ENCODE measurements at places on chromosomes 13 and 19.

DNA sequence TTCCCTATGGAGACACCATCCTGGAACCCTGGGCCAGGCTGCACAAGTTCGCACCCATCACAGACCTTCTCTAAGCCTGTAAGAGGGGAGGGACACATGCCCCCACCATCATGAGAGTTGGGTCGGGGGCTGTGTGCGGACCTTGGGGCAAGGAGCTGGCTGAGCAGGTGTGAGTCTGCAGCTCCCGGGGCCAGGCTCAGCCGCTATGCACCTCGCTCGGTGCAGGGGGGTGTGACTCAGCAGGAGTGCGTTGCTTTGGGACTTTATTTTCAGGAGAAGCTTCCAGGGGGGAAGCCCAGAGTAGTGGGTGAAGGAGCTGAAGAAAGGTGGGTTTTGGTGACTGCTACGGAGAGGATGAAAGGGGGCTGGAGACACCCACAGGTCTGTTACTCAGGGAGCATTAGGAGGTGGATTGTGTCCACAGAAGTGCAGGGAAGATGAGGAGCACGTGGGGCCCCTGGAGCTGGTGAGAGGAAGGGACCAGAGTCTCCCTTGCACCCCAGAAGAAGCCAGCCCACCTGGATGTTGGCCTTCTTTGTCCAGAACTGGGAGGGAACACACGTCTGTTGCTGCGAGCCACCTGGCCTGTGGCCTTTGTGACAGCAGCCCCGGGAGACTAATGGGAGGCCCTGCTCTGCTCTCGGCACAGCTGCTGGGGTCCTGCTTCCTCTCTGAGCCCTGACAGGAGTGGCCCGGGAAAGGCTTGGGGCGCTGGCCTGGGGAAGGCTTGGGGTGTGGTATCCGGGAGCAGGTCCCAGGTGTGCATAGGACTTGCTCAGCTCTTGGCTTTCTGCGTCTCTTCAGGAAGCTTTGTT is 162.6 kb downstream of the TEX29 start:
- DNase-seq, result no peak

- DNase-seq, result no peak
These were observed 7.5 kb downstream of the DNM2 start for GRCh38 chr19:10725415-10725814.

DNA sequence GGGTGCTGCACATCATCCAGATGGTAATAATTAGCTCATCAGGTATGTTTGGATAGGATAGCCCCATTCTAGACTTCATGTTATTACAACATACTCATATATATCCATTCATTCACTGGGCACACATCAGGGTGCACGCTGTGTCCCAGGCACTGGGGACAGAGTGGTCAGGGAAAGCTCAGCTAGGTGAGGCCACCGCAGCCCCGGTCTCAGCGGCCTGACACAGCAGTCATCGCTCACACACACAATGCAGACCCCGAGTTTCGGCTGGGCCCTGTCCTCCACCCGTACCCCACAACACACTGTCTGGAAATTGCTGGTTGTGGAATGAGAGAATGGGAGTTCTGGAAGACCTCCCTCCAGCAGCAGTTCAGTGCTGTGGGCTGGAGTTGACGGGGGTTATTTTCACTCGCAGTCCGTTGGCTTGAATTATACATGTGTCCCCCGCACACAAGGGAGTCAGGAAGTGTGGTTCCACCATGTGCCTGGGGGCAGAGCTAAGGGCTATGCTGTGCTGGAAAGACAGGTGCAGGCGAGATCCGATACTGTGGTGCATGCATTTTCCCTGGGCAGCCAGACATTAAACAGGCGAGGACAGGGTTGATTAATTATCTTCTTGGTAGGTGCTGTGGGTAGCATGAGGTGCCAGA is 257.6 kb downstream of the TEX29 start:
- no peak for DNase-seq

- DNase-seq, result no peak
These were observed 406.9 kb downstream of the FGF9 start for GRCh38 chr13:22077764-22078163.

DNA sequence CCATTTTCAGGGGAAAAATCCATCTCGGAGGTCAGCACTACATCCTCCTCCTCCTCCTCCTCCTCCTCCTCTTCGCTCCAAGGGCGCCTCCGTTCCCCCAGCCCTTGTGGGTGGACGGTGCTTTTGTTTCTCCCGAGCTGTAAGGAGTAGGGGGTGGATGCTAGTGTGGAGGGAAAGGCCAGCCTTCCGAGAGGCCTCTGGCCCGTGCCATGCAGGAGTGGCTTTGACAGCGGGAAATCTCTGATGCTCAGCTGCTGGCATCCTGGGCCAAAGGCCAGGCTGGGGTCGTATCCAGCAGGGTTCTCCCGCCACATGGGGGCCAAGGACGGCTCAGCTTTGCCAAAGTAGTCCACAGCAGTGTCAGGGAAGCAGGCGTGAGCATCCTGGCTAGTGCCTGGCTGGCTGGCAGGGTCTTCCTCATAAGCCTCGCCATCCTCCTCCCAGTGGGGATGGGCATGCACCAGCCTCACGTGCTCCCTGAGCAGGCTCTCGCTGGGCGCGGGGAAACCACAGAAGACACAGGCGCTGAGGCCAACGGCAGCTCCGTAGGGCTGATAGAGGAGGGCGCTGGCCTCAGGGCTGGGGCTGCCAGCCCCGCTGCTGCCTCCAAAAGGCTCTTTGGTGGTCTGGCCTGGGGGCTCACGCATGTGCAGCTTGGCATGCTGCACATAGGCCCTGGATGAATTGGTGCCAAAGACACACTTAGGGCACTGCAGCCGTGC is 10.5 kb downstream of the WIZ start:
- no peak for DNase-seq

DNA sequence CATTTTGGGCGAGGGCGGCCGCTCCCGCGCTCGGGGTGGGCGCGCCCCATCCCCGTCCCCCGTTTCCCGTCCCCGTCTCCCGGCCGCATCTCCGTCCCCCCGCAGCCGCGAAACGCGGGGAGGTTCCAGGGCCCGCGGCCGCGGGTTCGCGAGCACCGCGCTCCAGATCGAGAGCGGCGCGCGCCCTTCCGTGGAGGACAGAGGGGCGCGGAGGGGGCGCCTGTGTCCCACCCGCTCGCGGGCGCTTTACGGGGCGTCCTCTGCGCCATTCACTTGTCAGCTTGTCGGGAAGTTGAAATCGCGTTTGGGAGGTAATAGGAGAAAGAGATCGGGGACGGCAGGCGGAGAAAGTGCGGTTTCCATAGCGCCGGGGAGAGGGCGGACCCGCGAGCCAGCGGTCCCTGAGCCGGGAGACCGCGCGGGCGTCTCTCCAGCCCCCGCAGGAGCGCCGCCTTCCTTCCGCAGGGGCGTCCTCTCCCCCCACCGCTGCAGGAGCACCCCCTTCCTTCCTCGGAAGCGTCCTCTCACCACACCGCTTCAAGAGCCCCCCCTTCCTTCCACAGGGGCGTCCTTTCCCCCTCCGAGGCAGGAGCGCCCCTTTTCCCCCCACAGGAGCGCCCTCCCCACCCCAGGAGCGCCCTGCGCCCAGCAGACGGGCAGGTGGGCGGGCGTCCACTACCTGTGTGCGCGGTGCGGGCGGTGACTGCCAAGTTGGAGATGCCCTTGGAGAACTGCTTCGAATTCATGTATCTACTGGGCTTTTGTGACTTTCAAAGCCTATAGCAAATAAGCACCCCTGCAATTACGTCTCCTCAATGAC is 962 bp upstream of the IRS2 start:
- no peak for DNase-seq

DNA sequence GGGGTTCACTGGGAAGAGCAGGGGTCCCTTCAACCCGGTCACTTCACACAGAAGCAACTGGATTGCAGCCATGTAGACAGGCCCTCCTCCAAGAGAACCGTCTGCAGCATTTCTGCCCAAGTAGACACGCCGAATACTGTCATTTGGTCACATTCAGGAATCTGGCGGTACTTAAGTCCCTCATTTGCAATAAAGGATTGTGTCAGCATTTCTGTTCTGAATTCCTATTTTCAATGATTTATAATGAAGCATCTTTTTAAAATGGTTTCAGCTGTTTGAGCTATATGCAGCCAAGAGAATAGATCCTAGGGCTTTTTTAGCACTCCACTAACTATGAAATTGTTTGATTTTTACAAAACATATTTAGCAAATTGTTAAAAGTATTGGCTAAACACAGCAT is 143.5 kb upstream of the SOX1 start:
- no peak for DNase-seq

DNA sequence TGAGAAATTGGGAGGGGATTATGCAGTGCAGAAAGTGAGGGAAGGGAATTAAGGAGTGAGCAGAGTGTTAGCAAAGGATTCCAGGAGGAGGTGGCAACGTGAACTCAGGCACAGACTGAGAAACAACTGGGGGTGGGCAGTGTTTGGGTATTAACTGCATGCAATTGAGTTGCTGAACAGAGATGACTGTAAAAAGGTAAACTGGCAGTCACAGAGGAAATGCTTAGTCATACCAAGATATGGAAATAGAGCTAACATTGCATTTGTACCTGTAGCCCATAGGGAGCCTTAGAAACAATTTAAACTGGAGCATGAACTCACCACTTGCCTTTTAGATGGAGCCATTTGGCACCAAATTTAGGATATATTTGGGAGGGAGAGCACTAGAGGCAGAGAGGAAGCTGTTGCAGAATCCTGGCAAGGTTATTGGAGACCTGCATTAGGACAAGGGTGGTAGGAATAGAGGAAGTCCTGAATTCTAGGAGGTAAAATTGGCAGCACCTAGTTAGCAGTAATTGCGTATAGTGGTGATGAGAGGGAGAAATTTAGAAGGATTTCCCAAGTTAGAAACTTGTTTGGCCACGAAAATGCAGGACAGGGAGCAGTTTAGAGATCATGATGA is 100.6 kb upstream of the FRY start:
- no peak for DNase-seq

GRCh38 chr19:35087393-35087792 is 28.2 kb upstream of the FXYD3 start:
- no peak for DNase-seq

DNA sequence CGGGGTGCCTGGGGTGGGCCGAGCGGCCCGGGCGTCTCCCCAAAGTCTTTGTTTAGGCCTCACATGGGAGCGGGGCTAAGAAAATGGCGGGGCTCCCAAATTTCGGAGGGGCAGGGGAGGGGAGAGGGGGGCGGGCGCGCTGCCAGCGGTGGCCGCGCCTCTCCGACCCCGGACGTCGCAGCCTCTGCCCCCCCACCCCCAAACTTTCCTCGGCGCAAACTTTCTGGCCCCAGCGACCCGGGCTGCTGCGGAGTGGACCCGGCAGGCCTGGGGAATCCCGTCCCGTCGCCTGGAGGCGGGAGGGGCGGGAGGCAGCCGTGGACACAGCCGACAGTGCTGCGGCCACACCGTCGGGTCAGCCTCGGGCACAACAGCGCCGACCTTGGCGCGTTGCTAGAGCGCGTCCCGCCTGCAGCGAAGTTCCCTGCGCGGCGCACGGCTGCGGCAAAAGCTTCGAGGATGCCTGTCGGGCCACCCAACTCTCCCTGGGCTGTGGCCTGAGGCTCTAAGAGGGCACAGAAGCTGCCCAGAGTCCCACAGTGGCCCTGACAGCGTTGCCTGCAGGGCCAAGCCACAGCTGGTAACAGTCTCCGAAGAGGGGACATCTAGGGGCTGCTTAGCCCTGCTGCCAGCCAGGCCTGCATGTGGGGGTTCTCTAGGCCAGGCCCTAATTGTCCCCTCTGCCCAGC is 1.3 kb downstream of the NFIX start:
- no peak for DNase-seq

DNA sequence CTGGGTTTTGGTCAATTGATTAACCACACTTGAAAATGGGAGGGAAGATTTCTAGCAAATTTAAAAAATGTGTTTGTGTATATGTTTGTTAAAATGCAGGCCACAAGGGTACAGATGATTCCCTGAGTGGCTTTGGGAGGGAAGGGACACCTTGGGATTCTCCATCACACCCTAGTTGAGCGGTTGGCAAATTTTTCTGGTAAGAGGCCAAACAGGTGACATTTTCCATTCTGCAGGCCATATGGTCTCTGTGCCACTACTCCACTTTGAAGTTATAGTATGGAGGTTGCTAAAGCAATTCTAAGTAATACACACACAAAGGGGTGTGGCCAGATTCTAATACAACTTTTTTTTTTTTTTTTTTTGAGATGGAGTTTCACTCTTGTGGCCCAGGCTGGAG is 12.9 kb upstream of the MED26 start:
- DNase-seq, result no peak

DNA sequence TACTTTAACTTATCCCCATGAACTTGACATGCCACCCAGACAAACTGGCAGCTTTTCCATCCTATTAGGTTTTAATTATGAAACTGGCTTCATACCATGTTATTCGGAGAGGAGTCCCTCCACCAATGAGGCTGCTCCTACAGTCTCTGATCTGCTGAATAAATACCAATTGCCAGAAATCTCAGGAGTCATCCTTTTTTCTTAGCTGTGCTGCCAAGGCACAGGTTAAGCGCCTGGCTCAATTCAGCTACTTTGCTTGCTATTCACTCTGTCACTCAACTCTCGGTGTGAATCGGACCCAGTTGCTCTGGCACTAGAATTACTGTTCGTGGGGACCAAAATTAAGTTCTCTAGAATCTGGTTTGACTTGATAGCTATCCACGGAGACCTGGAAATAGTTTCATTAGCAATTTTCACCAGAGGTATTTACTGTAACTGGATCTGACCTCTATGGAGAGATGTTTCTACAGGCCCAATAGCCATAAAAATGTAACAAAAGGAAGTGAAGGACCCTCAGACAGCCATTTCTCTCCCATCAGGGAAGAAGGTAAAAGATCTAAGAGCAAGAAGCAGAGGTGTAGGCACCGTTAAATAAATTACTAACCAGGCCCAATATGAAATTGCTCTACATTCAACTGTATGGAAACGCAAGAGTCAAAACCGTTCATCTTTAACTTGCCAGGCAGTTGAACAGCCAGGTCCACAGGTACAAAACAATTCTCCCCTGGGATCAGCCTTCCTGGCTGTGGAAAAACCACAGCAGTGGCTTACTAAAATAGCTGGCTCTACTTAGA is 5.4 kb downstream of the ZC3H4 start:
- DNase-seq, result no peak

- no peak for DNase-seq
These were observed 5.7 kb downstream of the DNAJB1 start for GRCh38 chr19:14512406-14512961.

DNA sequence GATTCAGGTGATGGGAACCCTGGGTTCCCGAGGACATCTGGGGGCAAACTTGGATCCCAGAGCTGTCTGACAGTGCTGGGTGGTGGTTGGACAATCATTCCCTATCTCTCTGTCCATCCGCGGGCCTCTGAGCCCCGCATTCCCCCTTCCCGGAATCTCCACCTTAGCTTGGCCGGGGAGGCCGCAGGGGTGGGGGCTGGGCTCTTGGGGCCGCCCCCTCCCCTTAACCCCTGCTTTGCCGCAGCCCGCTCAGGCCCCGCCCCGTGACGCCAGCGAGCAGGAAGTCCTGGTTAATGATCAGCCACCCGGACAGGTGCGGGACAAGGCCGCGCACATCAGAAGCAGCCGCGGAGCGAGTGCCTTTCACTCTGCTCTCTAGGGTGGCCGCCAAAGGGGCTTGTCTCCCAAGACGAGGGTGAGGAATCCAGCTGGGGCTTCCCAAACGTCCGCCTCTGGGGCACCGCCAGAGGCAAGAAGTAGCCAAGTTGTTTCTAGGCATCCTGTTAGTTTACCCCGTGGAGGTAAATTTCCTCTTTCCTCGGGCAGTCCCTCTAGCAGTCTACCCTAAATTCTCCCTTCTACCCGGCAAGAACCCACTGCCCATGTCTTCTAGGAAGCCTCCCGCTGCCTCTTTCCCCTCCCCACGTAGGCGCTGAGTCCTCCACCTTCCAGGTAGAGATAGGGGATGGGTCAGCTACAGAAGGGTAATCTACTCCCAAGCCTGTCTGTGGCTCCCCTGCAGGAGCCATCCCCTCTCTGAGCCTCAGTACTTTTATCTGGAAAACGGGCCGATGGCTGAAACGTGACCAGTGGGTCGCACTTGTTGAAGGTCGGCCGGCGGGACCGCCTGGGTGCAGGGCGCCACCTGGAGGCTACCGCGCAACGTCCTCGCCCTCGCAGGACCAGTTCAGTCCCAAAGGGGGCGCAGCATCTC is 3.0 kb downstream of the IRF2BP1 start:
- DNase-seq, result peak; percentile 73
